ENCODE measurements at places on chromosomes 6 and 20.

GRCh38 chr20:63974402-63975200, 4.8 kb downstream of the SAMD10 start:
- no peak for DNase-seq

DNA sequence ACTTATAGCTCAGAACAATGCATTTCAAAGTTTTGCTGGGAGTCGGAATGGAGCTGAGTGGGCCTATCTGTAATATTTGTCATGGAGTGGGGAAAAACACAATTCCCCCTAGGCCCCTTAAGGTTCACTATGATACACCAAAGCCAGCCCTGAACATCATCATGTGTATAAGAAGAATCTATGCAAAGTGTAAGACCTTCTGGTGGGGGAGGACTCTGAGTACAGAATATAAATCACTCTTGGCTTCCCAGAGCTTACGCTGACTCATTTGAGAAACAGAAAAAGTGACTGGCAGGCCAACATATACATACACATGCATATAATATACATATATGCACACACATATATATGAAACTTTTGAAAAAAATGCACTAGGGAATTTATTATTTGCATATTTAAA, 54.1 kb upstream of the UBR2 start:
- no peak for DNase-seq

DNA sequence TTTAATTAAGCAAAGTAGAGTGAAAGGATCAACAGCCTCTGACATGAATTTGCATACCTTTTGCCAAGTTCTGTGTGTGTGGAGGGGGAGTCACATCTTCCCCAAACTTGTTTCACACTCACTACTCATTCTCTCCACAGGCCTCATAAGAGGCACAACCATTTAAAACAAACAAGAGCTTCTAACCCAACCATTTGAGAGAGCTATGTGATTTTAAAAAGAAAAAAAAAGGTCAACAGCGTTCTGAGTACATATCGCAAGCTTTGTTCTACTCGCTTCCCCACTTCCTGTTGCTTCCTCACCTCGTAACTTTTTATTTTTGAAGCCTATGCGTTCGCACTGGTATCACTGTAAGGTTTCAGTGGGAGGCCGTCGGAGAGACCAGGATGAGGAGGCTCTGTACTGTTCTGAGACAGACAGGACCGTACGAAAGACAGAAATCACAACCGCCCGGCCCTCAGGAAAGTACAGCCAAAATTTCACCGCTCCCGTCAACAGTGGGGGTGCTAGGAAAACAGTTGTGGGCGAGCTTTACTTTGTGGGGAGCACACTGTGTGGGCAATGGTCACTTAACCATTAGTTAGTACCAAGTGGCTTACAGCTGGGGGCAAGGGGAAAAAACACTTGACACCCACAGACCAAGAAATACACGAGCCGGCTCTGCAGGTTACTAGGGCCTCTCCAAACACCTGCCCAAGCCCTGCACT, 61.3 kb downstream of the TRERF1 start:
- no peak for DNase-seq

- no peak for DNase-seq
Measured at GRCh38 chr20:44762466-44763140, 16.9 kb downstream of the KCNK15 start.

DNA sequence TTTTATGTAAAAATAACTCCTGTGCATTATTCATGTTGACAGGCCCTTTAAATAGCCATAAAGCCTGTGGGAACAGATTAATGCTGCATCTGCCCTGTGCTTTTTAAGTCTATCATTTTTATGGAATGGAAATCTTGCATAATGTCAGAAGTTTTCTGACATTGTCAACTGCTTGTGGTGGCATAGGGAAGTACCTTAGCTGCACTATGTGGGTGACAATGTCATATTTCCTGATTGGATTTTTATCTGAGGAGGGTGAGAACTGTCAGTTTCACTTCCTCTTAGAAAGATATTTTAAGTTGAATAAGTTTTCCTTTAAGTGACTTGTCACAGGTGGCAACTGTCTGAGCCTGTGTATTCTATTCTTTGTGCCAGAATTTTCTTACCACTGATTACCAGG, 267.9 kb downstream of the PLCB1 start:
- DNase-seq: no peak

- DNase-seq: no peak
Measured at GRCh38 chr20:57988422-57988821, 240.0 kb downstream of the ANKRD60 start.

DNA sequence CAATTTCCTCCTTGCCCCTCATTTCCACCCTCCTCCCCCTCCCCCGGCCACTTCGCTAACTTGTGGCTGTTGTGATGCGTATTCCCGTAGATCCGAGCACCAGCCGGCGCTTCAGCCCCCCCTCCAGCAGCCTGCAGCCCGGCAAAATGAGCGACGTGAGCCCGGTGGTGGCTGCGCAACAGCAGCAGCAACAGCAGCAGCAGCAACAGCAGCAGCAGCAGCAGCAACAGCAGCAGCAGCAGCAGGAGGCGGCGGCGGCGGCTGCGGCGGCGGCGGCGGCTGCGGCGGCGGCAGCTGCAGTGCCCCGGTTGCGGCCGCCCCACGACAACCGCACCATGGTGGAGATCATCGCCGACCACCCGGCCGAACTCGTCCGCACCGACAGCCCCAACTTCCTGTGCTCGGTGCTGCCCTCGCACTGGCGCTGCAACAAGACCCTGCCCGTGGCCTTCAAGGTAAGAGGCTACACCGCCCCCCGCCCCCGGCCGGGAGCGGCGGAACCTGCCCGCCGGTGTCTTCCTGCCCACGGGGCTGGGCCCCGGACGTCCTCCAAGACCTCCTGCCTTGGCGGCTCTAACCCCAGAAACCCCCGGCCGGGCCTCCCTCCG, 44.9 kb upstream of the SUPT3H start:
- DNase-seq: no peak

DNA sequence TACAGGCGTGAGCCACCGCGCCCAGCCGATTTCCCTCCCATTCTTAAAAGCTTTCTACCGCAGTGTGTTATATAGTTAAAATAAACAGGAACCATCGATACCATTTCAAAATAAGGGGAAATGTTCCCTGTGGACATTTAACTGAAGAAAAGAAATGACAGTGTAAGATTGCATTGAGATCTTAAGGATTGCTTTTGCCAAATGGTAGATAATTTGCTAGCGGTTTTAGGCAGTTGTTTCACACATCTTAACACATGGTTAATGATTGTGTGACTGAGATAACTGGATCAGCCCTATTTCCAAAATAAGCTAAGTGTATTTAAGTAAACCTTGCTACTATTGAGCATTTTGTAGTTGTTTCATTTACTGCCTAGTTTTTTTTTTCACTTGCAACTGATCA, 15.6 kb downstream of the STX16 start:
- no peak for DNase-seq

DNA sequence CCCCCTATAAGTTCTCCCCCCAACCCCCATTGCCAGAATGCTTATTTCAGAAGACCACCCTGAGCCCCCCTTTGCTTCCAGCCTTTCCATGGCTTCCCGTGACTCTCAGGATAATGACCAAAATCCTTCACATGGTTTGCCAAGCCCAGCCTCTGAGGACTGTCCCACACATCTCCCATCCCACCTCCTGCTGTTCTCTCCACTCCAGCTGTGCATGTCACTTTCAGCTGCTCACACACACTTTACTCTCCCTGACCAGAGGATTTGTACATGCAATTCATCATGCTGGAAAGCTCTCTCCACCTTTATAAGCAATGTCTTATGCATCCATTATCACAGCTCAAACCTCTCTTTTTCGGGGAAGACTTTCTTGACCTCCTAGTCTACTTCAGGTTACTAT, 164.2 kb downstream of the PRL start:
- no peak for DNase-seq

- DNase-seq: no peak
Measured at GRCh38 chr6:38603496-38603895, 36.2 kb downstream of the BTBD9 start.
